HFFc6 (cell line): ENCODE measurements at places on chromosomes 4 and X.

DNA sequence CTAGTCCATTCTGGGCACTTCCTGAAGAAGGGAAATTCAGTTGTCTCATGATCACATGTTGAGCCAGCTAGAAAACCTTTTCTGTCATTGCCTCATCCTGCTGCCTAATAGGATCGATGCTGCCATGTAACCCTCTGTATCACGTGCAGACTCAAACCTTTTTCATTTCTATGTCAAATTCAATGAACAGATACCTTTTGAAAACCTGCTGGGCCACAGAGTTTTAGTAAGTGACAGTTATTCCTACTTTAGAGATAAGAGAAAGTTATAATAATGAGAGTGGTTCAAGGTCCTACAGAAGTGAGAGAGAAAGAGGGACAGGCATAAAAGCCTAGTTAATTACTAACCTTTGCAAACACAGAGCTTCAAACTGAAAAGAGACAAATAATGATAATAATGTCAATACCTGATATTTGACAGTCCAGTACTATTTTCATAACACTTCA is 46.0 kb downstream of the MAOA start:
- no peaks in the 10 kb centered on the region for H3K27me3 ChIP-seq
- no peak overlapping the region for H3K27ac ChIP-seq
- no peak for DNase-seq
- no peak overlapping the region for H3K4me3 ChIP-seq

DNA sequence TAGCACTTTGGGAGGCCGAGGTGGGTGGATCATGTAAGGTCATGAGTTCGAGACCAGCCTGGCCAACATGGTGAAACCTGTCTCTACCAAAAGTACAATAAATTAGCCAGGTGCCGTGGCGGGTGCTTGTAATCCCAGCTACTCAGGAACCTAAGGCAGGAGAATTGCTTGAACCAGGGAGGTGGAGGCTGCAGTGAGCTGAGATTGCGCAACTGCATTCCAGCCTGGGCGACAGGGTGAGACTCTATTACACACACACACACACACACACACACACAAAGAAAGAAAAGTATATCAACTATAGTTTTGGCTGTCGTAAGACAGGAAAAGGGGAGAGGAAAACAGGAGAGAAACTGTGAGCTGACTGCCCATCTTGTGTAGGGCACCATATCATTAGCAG is 171.7 kb downstream of the ADAMTS3 start:
- no peaks in the 10 kb centered on the region for H3K27me3 ChIP-seq
- H3K36me3 ChIP-seq = no peaks in the 10 kb centered on the region
- no peak overlapping the region for H3K4me3 ChIP-seq
- H3K4me1 ChIP-seq = peaks cover 16% of the 10 kb centered on the region
- DNase-seq = peak; percentile 9

GRCh38 chr4:151389311-151389710 is 19.7 kb upstream of the FHIP1A start:
- DNase-seq = no peak
- H3K27ac ChIP-seq = no peak overlapping the region
- no peak overlapping the region for H3K4me3 ChIP-seq
- no peaks in the 10 kb centered on the region for H3K36me3 ChIP-seq

DNA sequence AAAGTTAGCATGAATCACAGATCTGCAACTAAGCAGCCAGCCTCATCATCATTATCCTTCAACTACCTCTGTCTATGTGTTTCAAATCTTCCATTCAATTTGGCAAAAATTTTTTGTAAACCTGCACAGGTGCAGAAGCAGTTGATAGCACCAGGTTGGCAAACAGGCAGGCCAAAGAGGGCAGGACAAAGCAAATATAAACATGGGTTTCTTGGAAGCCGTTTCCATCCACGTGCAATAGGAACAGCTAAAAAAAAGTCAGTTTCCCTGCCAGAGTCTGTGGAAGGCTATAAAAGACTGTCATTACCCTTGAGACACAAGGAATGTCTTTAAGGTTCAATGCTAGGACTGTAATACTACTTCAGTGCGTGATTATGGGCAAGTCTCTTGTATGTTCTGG is 253.2 kb downstream of the PDHA2 start:
- no peaks in the 10 kb centered on the region for H3K36me3 ChIP-seq
- no peak overlapping the region for H3K4me3 ChIP-seq
- H3K27ac ChIP-seq = no peak overlapping the region
- no peaks in the 10 kb centered on the region for H3K27me3 ChIP-seq
- H3K4me1 ChIP-seq = no peaks in the 10 kb centered on the region

DNA sequence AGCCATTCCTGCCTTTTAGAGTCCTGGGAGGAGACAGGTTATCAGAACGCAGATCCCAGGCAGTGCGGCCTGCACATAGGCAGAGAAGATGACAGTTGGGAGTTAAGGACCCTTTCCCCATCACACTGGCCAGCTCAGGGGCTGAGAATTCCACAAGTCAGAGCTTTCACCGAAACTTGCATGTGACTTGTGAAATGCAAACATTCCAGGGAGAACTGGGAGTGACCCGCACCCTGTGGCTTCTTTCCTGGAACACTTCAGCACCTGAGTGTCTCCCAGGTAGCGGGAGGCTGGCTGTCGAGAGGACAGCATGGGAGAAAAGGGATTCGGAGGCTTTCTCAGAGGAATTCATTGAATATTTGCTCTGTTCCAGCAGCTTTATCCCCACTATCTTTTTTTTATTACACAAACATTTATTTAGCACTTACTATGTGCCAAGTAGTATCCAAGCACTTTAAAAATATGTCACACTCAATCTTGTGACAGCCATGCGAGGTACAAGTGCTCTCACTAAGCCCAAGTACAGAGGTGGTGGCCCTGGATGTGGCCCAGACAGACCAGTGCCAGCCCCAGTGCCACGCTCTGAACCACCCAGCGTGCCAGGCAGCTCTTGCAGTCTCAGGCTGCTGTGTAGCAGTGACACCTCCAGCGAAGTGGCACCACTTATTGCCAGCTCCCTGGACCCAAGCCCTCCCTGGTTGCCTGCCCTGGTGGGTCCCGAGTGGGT is 100.5 kb downstream of the PHKA2 start:
- no peak overlapping the region for H3K27ac ChIP-seq
- DNase-seq = no peak
- H3K4me3 ChIP-seq = no peak overlapping the region
- peaks cover 14% of the 10 kb centered on the region for H3K27me3 ChIP-seq
- no peaks in the 10 kb centered on the region for H3K36me3 ChIP-seq
- peaks cover 18% of the 10 kb centered on the region for H3K4me1 ChIP-seq

DNA sequence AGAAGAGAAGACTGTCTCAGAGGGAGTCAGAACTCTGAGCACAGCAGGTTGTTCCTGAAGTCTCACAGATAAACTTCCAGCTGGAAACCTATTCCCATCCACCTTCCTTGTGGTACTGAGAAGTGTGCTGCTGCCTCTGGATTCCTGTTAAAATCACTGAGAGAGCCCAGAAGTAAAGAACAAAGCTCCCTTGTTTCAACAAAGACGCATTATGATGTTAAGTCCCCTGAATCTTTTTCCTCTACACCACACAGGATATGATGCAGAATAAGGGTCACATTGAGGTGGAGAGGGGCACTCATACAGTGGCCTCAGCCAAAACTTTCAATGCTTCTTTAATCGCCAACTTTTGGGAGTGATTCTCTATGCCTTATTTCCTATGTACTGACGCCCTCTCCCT is 321.0 kb downstream of the OPHN1 start:
- peak overlapping the region; percentile 4; the same call in 1 of the 2 replicates for H3K27ac ChIP-seq
- no peak for DNase-seq
- no peaks in the 10 kb centered on the region for H3K4me1 ChIP-seq
- H3K36me3 ChIP-seq = peaks cover 5% of the 10 kb centered on the region; the same call in 1 of the 2 replicates
- H3K27me3 ChIP-seq = no peaks in the 10 kb centered on the region

- H3K27me3 ChIP-seq = no peaks in the 10 kb centered on the region
- no peak overlapping the region; the same call in 1 of the 2 replicates for H3K4me3 ChIP-seq
- H3K36me3 ChIP-seq = peaks cover 19% of the 10 kb centered on the region; the same call in 1 of the 2 replicates
- H3K4me1 ChIP-seq = peaks cover 48% of the 10 kb centered on the region
Observed at GRCh38 chrX:134546187-134546586, 86.2 kb downstream of the HPRT1 start.

DNA sequence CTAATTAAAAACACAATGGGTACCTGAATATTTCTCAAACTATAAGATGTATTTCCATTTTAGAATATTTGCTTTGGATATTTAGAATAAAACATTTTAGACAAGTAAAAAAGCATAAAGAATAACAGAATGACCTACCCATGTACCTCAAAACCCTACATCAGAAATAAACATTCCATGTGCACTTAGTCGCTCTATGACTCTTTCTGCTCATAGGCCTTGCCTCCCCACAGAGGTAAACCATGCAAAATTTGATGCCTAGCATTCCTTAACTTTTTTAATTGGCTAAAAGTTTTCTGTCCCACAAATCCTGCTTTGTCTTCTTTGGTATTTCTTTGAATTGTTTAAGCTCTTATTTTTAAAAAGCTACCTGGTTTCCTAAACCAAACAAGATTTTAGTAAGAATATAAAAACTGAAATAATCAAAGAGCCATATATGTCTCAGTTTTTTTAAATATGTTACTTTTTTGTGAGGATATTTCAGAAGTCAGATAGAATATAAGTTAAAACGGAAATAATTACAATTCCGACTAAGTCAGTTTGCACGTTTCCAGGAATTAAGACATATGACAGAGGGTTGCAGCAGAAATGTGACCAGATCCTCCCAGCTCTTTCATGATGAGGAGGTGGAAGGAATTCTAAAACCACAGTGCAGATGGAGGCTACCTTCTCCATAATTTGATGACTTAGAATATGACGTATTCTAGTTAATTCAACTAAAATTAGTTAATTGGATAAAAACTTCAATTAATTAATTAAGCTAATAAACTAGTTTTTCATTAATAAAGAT is 102.5 kb downstream of the FIP1L1 start:
- peak overlapping the region; percentile 97 for H3K27ac ChIP-seq
- H3K27me3 ChIP-seq = no peaks in the 10 kb centered on the region; the same call in 1 of the 2 replicates
- peak; percentile 72 for DNase-seq
- H3K4me3 ChIP-seq = peak overlapping the region; percentile 67; the same call in 1 of the 2 replicates
- H3K36me3 ChIP-seq = no peaks in the 10 kb centered on the region; the same call in 1 of the 2 replicates

- no peak overlapping the region for H3K4me3 ChIP-seq
- no peaks in the 10 kb centered on the region for H3K4me1 ChIP-seq
- no peak for DNase-seq
- H3K27ac ChIP-seq = no peak overlapping the region
- H3K36me3 ChIP-seq = no peaks in the 10 kb centered on the region
Observed at GRCh38 chrX:112521676-112522075, 158.1 kb downstream of the LHFPL1 start.

GRCh38 chrX:4238916-4239315 is 525.5 kb upstream of the PRKX start:
- H3K27me3 ChIP-seq = no peaks in the 10 kb centered on the region
- no peak overlapping the region for H3K4me3 ChIP-seq
- no peak overlapping the region for H3K27ac ChIP-seq

DNA sequence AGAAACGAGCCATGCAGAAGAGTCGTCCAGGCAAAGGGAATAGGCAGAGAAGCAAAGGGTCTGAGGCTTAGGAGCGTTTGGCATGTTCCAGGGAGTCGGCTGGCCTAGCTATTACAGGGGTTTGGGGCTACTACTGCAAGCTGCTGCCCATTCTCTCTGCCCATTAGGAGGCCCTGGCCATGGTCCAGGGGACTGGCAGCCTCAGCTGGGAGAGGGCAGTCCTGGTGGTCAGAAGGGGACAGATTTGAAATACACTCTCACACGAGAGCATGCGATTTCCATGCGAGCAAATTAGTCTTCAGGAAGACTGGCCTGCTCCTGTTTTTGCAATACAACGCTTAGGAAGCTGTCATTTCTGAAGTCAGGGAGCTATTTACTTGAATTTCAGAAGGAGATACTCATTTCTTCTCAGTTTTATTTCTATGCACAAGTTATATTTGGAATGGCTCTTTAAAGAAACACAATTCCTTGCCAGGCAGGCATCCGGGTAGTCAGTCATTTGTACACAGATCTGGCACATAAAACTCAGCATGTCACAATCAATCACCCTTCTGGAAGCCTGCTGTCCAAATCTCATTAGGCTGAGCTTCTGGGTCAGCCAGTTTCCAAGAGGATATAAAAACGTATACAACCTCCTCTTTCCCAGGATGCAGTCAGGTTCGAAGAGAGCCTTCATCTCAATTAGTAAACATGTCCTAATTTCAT is 27.0 kb downstream of the PROM1 start:
- H3K27me3 ChIP-seq = peaks cover 43% of the 10 kb centered on the region
- H3K36me3 ChIP-seq = no peaks in the 10 kb centered on the region
- H3K4me3 ChIP-seq = no peak overlapping the region
- no peak overlapping the region for H3K27ac ChIP-seq

GRCh38 chr4:2857349-2857927 is 13.8 kb downstream of the ADD1 start:
- no peak overlapping the region for H3K27ac ChIP-seq
- H3K4me1 ChIP-seq = peaks cover 62% of the 10 kb centered on the region
- H3K27me3 ChIP-seq = no peaks in the 10 kb centered on the region; the same call in none of the 2 replicates
- no peak overlapping the region for H3K4me3 ChIP-seq

GRCh38 chr4:5888222-5889001 is 4.5 kb downstream of the CRMP1 start:
- H3K27me3 ChIP-seq = peaks cover 20% of the 10 kb centered on the region
- H3K4me1 ChIP-seq = no peaks in the 10 kb centered on the region
- H3K27ac ChIP-seq = no peak overlapping the region
- no peak for DNase-seq
- H3K4me3 ChIP-seq = no peak overlapping the region
- no peaks in the 10 kb centered on the region for H3K36me3 ChIP-seq

- no peak overlapping the region for H3K27ac ChIP-seq
- DNase-seq = no peak
- no peaks in the 10 kb centered on the region for H3K4me1 ChIP-seq
- no peak overlapping the region for H3K4me3 ChIP-seq
Observed at GRCh38 chrX:148441387-148441786, 59.0 kb upstream of the AFF2 start.

- H3K4me1 ChIP-seq = peaks cover 43% of the 10 kb centered on the region
- peaks cover 3% of the 10 kb centered on the region; the same call in 1 of the 2 replicates for H3K36me3 ChIP-seq
- no peak for DNase-seq
- H3K4me3 ChIP-seq = peak overlapping the region; percentile 14
- H3K27me3 ChIP-seq = no peaks in the 10 kb centered on the region
Observed at GRCh38 chr4:159272273-159273140, 169.6 kb downstream of the RAPGEF2 start.

DNA sequence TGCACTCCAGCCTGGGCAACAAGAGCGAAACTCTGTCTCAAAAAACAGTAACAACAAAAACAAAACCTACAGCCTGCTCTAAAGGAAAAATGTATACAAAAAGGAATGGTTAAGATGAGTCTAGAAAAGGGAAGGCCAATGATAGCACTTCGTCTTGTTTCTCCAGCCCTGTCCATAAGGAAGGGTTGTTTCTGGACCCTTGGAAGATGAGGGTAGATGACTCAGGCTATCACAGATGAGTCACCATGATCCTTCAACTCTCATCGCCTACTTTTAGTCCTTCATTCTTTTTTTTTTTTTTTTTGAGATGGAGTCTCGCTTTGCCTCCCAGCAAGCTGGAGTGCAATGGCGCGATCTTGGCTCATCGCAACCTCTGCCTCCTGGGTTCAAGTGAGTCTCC is 8.8 kb downstream of the PLA2G12A start:
- H3K4me1 ChIP-seq = peaks cover 17% of the 10 kb centered on the region
- H3K4me3 ChIP-seq = no peak overlapping the region
- DNase-seq = no peak
- peaks cover 17% of the 10 kb centered on the region for H3K36me3 ChIP-seq
- H3K27ac ChIP-seq = no peak overlapping the region
- no peaks in the 10 kb centered on the region; the same call in 1 of the 2 replicates for H3K27me3 ChIP-seq

GRCh38 chrX:21295246-21295820 is 78.9 kb upstream of the CNKSR2 start:
- H3K4me1 ChIP-seq = no peaks in the 10 kb centered on the region
- no peaks in the 10 kb centered on the region for H3K36me3 ChIP-seq
- no peaks in the 10 kb centered on the region for H3K27me3 ChIP-seq
- no peak overlapping the region for H3K4me3 ChIP-seq
